ENCODE measurements at places on chromosomes 2 and 18.

DNA sequence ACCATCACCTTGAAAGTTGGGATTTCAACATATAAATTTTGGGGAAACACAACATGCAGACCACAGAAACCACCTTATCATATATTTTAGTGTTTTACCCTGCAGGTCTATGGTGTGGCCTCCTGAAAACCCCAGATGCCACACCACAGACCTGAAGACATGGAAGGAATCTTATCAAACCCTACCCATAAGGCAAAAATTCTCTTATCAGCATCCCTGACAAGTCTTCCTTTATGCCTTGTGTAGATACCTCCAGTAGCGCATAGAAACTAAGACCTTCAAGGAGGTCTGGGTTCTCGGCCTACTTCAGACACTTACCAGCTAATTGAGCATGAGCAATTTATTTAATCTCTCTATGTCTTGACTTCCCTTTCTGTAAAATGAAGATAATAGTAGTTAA lies 59.1 kb upstream of the SLC14A2 start:
- no peak for DNase-seq

DNA sequence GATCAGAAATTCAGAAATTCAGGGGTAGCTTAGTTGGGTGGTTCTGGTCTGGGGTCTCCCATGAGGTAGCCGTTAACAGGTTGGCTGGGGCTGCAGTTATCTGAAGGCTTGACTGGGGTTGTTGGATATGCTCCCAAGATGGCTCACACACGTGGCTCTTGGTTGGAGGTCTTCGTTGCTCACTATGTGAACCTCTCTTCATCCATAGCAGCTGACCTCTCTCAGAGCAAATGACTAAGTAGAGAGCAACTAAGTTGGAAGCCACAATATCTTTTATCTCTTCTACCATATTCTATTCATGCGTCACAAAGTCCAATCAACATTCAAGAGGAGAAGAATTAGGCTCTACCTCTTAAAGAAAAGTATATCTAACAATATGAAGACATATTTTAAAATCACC lies 38.7 kb upstream of the SERTAD2 start:
- DNase-seq: no peak

DNA sequence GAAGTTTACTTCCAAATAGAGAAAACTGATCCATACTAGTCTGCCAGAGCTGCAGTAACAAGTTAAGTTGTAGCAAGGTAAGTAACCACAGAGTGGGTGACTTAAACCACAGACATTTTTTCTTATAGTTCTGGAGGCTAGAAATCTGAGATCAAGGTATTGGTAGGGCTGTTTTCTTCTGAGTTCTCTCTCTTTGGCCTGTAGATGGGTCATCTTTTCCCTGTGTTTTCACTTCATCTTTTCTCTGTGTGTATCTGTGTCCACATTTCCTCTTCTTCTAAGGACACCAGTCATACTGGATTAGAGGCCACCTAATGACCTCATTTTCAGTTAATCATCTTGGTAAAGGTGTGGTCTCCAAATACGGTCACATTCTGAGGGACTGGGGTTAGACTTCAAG lies 142.9 kb upstream of the MEX3C start:
- DNase-seq: no peak

GRCh38 chr2:54716375-54716774 lies 7.1 kb upstream of the EML6 start:
- DNase-seq: no peak

DNA sequence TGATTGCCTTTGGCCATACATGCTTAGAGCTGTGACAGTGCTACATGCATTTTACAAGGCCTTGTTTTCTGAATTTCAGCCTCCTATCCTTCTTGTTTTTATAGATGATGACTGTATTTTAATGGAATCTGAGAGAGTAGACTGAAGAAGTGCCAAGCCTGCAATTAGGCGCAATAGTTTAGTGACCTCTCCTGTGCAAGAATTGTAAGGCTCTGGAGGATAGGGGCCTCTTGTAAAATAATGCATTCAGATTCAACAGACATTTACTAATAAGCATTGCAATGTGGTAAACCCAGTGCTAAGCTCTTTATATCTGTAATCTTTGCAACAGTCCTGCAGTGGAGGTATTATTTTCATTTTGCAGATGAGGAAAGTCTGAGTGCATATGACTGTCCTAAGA lies 105.5 kb downstream of the TDRD15 start:
- DNase-seq: no peak

DNA sequence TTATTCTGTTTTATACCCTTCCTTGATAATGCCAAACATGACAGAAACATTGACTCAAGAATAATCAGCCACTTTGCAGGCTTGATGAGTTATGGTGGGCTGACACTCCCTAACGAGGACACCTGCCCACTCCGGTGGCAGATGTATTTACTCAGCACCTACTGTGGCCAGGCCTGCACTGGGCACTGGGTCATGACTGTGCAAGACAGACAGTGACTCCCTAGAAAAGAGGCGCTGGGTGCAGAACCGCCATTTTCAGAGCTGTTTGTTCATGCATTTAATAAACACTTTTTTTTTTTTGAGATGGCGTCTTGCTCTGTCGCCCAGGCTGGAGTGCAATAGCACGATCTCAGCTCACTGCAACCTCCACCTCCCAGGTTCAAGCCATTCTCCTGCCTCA lies 32.5 kb downstream of the SNED1 start:
- DNase-seq: no peak

GRCh38 chr2:165634855-165635254 lies 159.2 kb downstream of the GALNT3 start:
- no peak for DNase-seq

- DNase-seq: no peak
These were observed 52.1 kb downstream of the ALPK2 start for GRCh38 chr18:58576638-58577251.

- DNase-seq: no peak
These were observed 209.2 kb upstream of the STON1 start for GRCh38 chr2:48320742-48321141.

DNA sequence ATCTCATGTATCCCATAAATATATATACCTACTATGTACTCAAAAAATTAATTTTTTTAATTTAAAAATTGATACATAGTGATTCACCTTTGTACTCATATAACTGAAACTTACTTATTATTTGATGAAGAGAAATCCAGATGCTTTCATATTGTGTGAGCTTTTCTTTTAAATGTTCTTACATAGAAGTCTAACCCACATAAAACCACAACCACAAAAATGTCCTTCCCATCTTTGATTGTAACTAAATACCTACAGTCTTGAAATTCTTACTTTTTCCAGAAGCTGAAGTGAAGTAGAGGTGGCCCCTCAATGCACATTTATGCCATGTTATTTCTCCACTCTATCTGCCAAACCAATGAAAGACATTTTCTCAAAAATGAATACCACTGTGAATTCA lies 117.9 kb upstream of the COL5A2 start:
- no peak for DNase-seq

- no peak for DNase-seq
These were observed 4.7 kb upstream of the RAB11FIP5 start for GRCh38 chr2:73117441-73117840.

DNA sequence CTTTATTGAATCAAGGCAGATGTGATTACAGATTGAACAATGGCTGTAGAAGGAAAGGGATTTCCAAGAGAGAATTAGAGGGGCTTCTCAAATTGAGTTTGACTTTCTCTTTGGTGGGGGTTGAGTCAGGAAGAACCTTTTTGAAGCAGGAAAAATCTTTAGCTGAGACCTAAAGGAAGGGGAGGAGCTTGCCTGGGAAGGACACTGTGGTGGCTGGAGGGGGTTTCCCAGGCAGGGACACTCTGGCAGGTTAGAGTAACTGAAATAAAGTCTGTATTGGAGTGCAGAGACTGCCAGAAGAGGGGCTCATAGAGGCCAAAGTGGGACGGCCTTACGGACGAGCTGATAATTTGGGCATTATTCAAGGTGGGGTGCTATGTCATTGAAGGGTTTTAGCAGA lies 69.3 kb downstream of the NEDD4L start:
- DNase-seq: no peak

GRCh38 chr18:9346775-9347174 lies 12.2 kb downstream of the TWSG1 start:
- DNase-seq: no peak

- DNase-seq: no peak
These were observed 30.2 kb upstream of the SPP2 start for GRCh38 chr2:234020332-234020731.

GRCh38 chr2:84947010-84947593 lies 23.9 kb upstream of the KCMF1 start:
- no peak for DNase-seq

DNA sequence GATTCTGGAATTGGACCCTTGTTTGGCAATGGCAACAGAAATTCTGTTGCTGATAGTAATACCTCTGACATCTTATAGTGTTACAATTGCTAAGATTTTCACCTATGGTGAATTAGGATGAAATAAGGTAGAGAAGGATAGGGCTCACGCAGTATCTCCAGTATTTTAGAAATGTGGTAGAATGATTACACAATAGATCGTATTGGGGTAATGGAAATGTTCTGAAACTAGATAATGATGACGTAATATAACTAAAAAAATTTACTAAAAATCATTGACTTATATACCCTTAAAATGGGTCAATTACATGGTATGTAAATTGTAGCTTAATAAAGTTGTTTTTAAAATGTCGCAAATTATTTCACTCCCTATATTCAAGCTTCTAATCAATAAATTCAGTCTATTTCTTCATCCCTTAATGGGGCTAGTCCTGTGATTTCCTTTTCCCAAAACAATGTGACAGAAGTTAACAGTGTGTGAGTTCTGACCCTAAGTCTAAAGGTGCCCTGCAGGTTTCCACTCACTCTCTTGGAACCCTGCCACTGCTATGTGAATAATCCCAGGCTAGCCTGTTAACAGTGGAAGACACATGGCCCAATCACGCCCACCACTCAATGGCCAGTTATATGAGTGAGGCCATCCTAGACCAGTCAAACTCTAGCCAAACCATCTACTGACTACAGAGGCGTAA lies 31.2 kb downstream of the USP37 start:
- no peak for DNase-seq

GRCh38 chr2:57906152-57906732 lies 140.4 kb upstream of the VRK2 start:
- DNase-seq: no peak

DNA sequence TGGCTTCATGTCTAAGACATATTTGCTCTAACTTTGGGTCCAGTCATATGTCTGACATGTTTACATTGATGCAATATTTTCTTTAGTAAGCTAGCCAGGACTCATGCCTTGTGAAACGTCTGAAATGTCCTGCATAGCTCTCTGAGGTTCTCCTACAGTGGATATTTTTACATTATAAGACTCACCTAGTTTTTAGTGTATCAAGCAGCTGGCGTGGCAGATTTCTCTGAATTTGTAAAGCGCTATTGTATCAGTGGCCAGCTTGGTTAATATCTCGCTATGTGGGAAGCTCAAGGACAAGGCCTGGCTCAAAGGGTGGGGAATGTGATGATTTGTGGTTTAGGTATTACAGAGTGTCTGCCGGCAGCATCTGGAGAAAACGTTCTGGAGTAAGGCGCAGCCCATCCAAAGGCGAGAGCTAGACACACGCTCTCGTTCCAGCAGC lies 164.3 kb downstream of the LTBP1 start:
- DNase-seq: no peak

DNA sequence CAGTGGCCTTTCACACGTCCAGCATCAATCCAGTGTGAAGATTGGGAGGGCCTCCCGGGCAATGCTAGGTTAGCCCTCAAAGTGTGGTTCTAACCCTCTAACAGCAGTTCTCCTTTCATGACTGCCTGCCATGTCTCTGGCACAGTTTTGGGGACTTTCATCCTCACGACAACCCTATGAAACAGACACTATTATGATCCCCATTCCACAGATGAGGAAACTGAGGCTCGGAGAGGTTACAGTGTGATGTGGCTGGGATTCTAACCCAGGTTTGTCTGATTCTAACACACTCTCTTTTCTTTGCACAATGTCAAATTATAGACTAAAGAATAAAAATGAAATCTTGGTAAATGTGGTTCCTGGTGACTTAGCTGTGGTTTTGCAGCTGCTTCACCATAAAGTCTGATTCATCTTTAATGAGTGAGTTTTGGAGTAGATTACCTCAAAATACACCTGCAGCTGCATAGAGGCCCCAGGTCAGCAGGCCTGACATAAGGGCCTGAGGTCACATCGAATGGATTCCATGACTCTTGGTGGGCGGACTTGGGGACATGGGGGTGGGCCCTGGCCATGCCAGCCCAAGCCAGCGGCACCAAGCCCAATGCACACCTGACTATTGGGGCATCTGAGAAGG lies 214.4 kb downstream of the GLI2 start:
- DNase-seq: no peak

DNA sequence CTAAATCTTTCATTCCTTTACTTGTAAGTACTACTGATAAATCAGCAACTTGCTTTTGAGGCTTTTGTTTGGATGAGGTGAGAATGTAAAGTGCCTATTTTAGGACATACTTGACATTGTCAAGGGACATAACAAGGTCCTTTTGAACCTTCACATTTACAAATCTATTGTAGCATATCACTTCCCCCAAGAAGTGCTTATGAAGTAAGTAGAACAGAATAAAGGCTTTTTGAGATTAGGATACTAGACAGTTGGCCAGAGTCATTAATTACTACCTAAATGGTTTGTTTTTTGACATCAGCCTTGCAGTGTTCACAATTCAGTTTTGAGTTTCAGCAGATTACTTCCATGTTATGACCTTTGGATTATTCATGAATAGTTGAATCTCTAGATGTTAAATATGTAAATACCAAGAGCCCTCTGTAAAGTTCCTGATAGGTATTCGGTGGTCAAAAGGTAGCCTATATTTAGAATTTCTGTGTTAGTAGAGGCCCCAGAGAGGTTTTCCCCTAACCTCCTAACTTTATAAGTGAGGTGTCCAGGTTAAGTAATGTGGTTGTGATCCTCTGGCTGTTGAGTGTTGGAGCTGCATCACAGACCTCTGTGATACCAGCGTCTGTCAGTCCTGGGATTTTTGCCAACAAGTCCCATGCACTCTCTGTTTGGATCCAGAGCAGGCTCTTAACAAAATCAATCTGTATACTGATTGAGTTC lies 67.2 kb downstream of the LCLAT1 start:
- no peak for DNase-seq

DNA sequence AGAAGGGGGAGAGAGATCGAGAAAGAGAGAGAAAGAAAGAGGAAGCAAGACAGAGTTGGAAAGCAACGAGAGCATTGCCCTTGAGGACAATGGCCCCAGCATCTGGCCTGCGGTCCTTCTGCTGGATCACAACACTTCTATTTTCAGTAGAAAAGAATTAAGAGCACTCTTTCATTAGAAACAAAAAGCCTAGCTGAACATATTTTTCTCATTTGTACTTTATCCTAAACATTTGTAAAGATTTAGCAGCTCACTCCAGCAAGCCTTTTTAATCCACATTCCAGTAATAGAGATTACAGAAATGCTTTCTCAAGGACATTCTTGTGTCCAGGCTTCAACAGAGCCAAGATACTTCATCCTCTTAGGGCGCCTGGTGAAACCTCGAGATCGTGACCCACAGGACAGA lies 31.6 kb upstream of the AFF3 start:
- no peak for DNase-seq

GRCh38 chr2:239300242-239300641 lies 100.6 kb downstream of the HDAC4 start:
- DNase-seq: no peak

Measured in activated T-cell treated with anti-CD3 and anti-CD28 coated beads for 48 hours (primary cell).